ENCODE measurements at places on chromosomes 7 and 10.

- DNase-seq: no peak
These were observed 206.7 kb downstream of the CAMK1D start for GRCh38 chr10:12556039-12556438.

GRCh38 chr10:867807-868206 is 63.7 kb downstream of the LARP4B start:
- DNase-seq: no peak

DNA sequence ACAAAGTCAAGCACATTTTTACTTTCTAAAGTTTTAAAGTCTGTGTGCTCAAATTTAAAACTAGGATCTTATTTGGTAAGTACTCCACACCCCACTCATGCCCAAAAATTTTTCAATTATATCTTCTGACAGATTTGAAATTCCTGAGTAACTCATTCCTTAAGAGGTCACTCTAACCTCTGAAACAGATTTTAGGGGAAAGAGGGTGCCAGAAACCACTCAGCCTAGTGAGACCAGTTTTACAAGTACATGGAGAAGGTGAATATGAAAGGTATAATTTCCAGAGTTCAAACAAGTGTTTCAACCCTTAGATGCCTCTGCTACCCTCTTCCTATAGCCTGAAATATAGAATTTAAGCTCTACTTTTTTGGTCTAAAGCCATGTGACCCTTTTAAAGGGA is 79.2 kb downstream of the C7orf25 start:
- no peak for DNase-seq

DNA sequence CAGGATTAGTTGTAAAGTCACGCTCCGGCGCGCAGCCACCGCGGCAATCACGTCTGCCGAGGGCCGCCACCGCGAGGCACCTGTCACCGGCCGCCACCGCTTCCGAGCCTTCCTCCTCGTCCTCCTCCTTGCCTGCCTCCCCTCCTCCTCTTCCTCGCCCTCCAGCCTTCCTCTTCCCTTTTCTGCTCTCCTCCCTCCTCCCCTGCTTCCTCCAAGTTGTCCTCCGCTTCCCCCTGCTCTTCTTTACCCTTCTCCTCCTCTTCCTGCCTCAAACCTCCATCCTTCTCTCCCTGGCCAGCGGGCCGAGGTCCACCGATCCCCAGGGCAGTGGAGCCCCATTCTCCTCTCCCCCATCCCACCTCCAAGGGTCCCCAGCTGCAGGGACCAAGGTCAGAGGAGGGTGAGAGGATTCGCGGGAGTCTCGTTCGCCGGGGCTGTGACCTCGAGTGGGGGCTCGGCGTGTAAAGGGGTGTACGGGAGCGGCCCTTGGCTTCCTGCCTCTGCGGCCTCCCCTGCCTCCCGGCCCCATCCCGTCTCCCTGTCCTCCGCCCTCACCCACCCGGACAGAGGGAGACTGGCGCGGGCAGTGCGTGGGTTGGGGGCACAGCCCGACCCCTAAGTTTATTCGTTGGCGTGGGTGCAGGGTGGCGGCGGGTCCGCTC is 89.5 kb upstream of the PAX2 start:
- DNase-seq: no peak

- DNase-seq: no peak
These were observed 281.9 kb downstream of the CAMK1D start for GRCh38 chr10:12631216-12631615.

DNA sequence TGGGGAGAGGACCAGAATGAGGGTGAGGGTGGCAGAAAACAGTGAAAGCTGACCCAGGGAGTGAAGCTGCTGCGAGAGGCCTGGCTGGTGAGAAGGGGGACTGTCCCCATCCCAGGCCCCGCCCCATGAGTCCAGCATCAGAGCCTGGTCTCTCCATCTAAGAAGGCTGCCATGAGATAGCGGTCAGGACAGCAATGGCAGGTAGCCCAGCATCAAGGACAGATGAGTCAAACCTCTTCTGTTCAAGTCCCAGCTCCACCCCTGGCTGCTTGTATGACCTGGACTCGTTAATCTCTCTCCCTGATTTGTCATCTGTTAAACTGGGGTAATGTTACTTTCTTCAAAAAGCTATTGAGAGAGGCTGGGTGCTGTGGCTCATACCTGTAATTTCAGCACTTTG is 22.2 kb downstream of the GPNMB start:
- no peak for DNase-seq

GRCh38 chr7:18109762-18110161 is 82.1 kb upstream of the PRPS1L1 start:
- no peak for DNase-seq

DNA sequence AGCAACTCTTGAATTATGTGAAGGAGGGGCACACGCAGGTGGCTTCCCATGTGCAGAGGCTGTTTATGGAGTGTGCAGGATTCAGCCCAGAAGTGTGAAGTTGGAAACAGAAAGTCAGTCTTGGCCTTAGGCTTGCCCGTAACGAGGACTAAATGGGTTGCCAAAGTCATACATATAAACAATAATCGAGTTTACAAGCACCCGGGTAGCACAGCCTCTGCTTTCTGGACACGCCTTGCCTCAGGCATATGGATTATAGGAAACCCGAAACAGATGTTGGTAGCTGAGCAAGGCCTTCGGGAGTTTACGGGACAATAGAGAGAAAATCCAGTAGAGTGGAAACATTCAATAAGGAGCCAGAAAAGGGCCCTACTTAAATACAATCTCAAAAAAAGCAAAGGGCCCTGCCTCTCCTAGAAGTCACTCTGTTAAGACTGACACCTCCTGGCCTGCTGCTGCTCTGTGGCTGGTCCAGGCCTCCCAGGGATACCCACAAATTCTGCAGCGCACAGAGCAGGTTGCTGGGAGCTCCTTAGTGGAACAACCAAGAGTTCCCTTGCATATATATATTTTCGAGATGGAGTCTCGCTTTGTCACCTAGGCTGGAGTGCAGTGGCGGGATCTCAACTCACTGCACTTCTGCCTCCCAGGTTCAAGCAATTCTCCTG is 48.5 kb downstream of the SMKR1 start:
- DNase-seq: no peak

- DNase-seq: no peak
These were observed 3.4 kb downstream of the LRRC27 start for GRCh38 chr10:132335189-132336063.

- DNase-seq: no peak
These were observed 55.1 kb upstream of the KDM7A start for GRCh38 chr7:140231771-140232491.

DNA sequence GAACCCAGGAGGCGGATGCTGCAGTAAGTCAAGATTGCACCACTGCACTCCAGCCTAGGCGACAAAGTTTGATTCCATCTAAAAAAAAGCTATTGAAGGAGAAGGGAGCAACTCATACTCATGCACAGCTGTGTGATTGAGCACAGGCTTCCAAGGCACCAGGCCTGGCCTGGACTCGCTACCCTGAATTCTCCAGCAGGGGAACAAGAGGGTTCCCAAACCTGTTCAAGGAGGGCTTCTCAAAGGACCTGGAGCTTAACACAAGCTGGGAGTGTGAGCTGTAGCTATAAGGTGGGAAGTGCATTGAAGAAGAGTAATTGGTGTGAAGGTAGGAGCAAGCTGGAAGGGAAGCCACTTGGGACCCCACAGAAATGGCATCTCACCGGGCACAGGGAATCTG is 15.1 kb upstream of the DDIT4 start:
- DNase-seq: no peak

GRCh38 chr10:92903633-92904032 is 55.3 kb downstream of the EXOC6 start:
- DNase-seq: no peak

Data from stimulated activated CD4-positive, alpha-beta T cell treated with anti-CD3 and anti-CD28 coated beads, Interleukin-1b, Interleukin-23, amount 100 ng/mL, for 1 hour (primary cell).